Activated T-helper 1 cell treated with anti-CD3 and anti-CD28 coated beads, Interleukin-2, amount 50 U/mL, for 16 hours (primary cell): ENCODE measurements at places on chromosomes 7 and 10.

GRCh38 chr7:39896840-39897239, 53.2 kb upstream of the CDK13 start:
- no peak for DNase-seq

GRCh38 chr10:31018962-31019361, 12.7 kb downstream of the ZNF438 start:
- no peak for DNase-seq

GRCh38 chr7:3439333-3440030, 138.4 kb downstream of the SDK1 start:
- no peak for DNase-seq

- DNase-seq: no peak
Measured at GRCh38 chr7:98203261-98203963, 7.8 kb upstream of the BHLHA15 start.

- DNase-seq: no peak
Measured at GRCh38 chr7:28474640-28475039, 62.3 kb downstream of the CREB5 start.

DNA sequence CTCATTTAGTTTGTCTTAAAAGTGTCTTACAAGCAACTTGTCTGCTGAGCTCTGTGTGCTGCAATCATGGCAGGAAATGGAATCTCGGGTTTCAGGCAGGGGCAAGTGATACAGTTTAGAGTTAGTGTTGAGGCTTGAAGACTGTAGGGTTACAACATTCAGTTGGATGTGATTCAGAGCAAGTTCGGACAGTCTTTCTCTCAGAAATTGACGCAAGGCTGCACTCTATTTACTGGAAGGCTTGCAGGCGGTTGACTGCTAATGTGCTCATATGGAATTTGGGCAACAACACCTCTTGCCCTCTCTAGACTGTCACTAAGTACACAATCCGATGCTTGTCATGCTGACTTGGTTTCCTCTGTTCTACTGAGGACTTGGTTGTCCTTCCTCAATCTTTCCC, 161.7 kb upstream of the BMPER start:
- DNase-seq: no peak

- no peak for DNase-seq
Measured at GRCh38 chr10:55233090-55233489, 432.1 kb upstream of the PCDH15 start.

DNA sequence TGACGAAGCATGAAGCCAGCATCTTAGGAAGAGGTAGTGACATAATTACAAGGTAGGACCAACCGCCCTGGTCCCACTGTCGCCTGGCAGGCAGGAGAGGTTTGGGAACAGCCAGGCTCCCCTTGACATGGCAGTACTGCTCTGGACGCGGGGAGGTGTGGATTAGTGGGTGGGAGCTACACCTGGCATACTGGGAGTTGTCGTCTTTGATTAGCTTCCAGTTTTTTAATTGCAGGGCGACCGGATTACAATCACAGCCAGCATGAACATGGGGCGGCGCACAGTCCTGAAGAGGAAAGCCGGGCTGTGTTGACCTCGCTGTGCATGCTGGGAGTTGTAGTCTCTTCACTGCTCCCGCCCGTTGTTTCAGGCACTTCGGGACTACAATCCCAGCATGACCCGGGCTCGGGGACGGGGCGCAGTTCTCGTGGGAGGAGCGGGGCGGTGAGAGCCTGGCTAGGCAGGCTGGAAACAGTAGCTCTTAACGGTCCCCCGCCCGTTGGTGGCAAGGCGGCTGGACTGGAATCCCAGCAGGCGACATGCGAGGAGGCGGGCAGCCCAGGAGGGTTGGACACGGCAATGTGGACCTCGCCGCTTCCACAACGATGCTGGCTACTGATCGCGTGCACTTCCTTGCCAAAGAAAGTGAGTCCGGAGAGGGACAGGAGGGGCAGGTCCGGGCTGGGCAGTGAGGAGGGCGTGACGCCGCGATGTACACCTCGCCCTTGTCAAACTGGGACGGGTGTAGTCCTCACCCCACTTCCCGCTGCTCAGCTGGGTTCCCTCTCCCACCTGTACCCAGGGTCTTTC, 98.0 kb upstream of the ZNF722 start:
- peak; percentile 67 for DNase-seq

- no peak for DNase-seq
Measured at GRCh38 chr7:30657131-30657530, 25.1 kb downstream of the CRHR2 start.

DNA sequence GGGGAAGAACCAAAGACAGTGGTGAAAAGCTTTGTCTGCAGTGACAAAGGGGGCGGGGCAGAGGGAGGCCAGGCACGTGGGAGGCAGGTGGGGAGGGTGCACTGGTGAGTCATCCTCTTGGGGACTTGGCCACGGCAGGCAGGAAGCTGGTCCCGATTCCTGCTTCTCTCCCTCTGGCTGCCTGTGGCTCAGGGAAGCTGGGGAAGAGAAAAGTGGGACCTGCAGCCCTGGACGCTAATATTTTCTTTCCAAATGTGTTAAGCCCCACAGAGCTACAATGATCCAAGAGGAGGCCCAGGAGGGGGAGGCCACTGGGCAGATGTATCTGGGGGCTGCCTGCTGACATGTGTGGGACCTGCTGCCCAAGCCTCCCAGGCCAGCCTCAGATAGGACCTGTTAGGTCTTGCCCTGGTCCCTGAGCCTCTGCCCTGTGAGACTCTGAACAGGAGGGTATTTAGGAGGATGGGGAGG, 231.8 kb downstream of the KCNMA1 start:
- DNase-seq: no peak

DNA sequence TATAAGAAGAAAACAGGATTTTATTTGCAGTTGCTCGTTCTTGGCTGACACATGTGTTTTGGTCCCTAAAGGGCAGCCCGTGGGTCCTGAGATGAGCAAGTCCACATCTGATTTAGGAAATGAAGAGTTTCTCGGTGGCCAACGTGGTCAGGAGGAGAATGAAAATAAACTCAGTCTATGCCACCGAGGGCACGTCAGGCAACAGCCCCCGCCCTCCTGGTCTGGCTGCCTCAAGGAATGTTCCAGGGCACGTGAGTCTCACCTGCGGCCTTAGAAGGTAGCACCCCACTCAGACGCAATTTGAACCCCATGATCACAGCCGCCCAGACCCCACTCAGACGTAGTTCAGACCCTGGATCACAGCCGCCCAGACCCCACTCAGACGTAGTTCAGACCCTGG, 197.2 kb downstream of the ADARB2 start:
- DNase-seq: no peak

DNA sequence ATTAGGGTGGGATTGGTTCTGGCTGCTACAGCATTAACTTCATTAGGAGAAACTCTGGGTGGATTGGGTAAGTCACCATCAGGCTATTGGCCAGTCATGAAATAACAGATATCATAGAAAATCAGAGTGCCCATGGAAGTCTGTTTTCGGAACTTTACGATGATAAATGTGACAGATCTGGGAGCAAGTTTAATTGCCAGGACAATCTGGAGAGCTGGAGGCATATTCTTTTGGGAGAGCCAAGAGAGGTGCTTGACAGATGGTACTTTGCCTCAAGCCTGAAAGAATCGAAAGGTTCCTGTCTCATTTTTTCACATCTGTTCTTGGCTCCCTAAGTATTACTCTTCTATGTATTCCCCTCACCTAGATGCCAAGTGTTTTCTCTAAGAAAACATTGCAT, 369.9 kb downstream of the CNTNAP2 start:
- DNase-seq: no peak

- DNase-seq: no peak
Measured at GRCh38 chr10:127968659-127969058, 61.8 kb downstream of the PTPRE start.

GRCh38 chr10:126022841-126023240, 126.5 kb downstream of the FANK1 start:
- DNase-seq: no peak

GRCh38 chr7:26202019-26202990, 760 bp downstream of the CBX3 start:
- peak; percentile 46 for DNase-seq

GRCh38 chr7:111104710-111105109, 13.8 kb downstream of the LRRN3 start:
- no peak for DNase-seq

- no peak for DNase-seq
Measured at GRCh38 chr7:158125721-158126120, 461.9 kb downstream of the PTPRN2 start.

- DNase-seq: no peak
Measured at GRCh38 chr10:93420091-93420490, 62.0 kb downstream of the MYOF start.

DNA sequence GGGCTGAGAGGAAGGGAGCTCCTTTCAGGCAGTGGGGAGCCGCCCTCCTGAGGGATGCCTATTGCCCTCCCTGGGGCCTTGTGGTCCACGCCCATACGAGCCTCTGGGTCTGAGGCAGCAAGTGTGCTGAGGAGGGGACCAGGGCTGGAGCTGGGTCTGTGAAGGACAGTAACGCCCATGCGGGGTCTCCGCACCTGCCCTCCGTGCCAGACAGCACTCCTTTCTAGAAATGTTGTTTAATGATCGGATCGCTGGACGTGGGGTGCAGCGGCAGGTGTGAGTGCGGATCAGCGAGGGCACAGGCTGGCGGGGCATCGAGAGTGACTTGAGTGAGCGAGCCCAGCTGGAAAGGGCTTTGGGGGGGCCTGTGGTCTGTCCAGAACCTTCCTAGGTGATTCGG, 70.1 kb downstream of the ELFN1 start:
- no peak for DNase-seq

GRCh38 chr10:88791924-88792323, 10.6 kb upstream of the LIPM start:
- no peak for DNase-seq

- no peak for DNase-seq
Measured at GRCh38 chr10:97090035-97090434, 95.7 kb downstream of the SLIT1 start.

DNA sequence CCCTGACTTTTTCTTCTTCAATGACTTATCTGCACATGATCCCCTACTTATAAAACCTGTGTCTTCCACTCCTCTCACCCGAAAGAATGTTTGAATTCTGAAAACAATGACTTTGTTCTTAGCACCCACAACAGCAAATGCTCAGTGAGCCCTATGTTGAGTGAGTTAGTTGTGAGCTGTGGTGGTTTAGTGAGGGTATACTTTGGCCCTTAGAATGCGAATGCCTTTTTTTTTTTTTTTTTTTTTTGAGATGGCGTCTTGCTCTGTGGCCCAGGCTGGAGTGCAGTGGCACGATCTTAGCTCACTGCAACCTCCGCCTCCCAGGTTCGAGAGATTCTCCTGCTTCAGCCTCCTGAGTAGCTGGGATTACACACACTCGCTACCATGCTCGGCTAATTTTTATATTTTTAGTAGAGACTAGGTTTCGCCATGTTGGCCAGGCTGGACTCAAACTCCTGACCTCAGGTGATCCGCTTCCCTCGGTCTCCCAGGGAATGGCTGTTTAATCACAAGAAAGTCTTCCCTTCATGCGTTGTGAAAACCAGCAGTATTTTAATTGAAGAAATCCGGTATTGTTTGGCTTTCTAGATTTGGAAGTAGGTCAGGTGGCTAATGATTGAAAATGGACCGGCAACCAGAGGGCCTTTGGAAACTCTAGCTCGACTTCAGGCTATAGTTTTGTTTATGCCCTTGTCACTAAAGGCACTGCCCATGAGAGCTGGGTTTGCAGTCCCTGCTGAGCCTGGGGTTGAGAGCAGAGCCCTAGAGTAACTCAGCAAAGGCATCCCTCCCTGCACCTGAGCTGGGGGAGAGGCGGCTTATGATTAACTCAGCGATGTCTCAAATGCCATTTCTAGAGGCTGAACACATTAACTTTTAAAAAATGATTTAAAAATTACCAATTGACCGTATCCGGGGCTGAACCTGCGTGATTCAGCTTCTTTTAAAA, 41.3 kb downstream of the CUX1 start:
- no peak for DNase-seq

DNA sequence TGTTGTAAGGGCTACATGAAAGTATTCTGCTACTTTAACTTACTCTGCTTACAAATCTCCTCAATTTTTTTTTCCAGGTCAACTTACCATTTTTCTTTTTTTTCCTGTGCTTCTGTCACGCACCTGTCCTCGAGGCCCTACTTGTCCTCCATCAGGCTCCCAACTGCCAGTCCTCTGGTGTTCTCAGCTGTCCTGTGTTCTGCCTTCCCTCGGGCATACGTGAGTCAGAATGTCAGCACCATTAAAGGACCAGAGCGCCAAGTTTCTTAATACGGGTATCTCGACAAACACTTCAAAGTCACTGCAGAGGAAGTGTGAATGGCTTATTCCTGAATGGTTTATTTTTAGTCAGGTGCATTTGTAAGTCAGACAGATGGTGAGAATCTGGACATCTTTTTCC, at the start of gene TEX47:
TSS of gene TEX47 (minus strand) at position 185 of the 400 bp plus-strand sequence. CDS start 795 bp downstream, outside the sequence.
- DNase-seq: no peak

DNA sequence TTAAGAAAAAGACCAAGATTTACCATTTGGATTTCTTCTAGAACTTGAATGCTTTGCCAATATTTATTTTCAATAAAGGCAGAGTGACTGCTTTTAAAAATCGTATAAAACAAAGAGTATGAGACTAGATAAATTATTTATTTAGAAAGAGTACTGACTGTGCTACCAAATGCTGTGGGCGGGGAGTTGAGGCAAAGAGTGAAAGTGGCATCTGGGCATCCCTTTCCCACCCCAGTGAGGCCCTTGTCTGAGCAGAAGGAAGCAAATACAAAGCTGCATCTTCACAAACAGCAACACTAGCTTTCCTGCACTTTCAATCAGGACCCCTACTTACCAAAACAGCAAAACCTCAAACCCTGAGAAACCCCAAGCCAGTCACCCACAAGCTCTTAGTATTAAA, 34.9 kb downstream of the ITGB1 start:
- DNase-seq: no peak

DNA sequence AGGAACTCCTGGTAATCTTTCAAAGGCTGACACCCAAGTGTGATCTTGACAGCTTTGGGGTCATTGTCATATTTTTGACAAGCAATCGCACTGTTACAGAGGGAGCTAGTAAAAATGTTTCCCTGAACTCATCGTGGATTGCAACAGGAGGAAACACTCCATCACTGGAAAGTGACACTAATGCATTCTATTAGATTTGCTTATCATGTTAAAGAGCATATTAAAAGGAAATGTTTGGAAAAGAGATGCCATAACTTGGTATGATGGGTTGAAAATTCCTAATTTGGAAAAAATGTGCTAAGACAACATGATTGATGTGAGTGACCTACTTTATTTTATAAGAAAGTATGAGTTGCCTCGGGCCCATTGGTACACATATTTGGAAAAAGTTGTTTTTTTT, 22.7 kb upstream of the EMX2 start:
- no peak for DNase-seq

- no peak for DNase-seq
Measured at GRCh38 chr10:99123851-99124250, 111.8 kb downstream of the HPSE2 start.

- no peak for DNase-seq
Measured at GRCh38 chr10:124057601-124058000, 35.8 kb downstream of the CHST15 start.
